ENCODE measurements at places on chromosomes 11 and 22. TPM values are rescaled to one million over a fixed set of nuclear protein-coding genes. Genes with fewer than 3 reads are reported as not detected.

GRCh38 chr11:58513747-58514367 is 6.0 kb upstream of the OR5B21 start:
- peak; percentile 39 for DNase-seq

GRCh38 chr11:80103142-80103859 is 662.5 kb upstream of the TENM4 start:
- no peak for DNase-seq

GRCh38 chr22:47204002-47204979 is 441.8 kb downstream of the TBC1D22A start:
- DNase-seq, result peak; percentile 56

FGF3 gene
- polyA plus RNA-seq, result not detected

LGALS12 gene
- 0.54 TPM for polyA plus RNA-seq

GRCh38 chr11:32100495-32100894 is 9.6 kb downstream of the RCN1 start:
- DNase-seq, result peak; percentile 41

HBG2 gene
- 5,564 TPM for polyA plus RNA-seq

AQP11 gene
- polyA plus RNA-seq, result 1.5 TPM

GRCh38 chr11:6096417-6096816 is 11.1 kb upstream of the OR56B4 start:
- DNase-seq, result peak; percentile 5

- DNase-seq, result no peak
Measured at GRCh38 chr11:117417856-117418255, 90.2 kb downstream of the CEP164 start.

DNA sequence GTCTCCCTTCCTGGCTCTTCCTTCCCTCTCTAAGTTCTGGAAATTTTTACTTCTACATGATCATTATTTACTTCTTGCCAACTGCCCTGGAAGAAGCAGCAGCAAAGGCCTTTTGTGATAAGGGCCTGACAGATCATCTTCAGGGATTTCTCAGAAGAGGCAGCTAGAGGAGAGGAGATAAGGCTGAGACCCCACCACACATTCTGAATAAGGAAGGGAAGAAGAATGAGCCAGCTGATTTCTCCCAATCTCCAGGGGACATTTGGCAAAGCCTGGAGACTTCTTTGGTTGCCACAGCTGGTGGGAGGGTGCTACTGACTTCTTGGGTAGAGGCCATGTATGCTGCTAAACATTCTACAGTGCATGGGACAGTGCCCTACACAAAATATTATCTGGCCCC is 122.4 kb upstream of the OR9Q1 start:
- no peak for DNase-seq

GRCh38 chr11:96017856-96018255 is 93.9 kb upstream of the MTMR2 start:
- DNase-seq, result no peak

DNA sequence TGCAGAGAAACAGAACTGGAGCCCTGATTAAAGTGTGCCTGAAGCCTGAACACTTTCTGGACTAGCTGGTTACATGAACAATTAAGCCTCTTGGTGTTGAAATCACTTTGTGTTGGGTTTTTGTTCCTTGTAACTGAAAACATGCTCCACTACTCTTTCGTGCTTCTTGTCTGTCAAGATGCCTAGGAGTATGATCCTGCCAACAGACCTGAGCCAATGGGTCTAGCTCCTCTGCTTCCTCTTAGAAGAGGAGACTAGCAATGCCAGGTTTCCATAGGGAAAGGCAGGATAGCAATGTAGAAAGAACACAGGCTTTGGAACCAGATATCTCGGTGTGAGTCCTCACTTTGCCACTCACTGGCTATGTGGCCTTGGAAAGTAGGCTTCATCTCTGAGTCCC is 40.3 kb downstream of the IRAG1 start:
- DNase-seq, result no peak

DNA sequence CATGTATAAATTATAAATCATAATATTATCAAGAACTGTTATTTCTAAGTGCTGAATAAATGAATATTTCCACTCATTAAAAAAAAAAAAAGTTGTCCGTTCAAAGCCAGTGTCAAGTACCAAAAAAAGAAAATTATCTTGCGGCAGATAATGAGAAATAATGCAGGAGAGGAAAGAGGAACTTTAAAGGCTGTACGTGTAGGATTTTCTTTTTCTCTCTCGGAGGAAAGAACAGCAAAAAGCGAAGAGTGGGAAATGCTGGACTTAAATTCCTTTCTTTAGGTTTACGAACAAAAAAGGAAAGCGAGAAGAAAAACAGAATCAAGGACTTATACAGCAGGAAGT is 999 bp upstream of the CCDC83 start:
- no peak for DNase-seq

RIMBP3B gene
- not detected for polyA plus RNA-seq

GRCh38 chr11:45926001-45926401 is 3.5 kb downstream of the LARGE2 start:
- DNase-seq, result no peak

DNA sequence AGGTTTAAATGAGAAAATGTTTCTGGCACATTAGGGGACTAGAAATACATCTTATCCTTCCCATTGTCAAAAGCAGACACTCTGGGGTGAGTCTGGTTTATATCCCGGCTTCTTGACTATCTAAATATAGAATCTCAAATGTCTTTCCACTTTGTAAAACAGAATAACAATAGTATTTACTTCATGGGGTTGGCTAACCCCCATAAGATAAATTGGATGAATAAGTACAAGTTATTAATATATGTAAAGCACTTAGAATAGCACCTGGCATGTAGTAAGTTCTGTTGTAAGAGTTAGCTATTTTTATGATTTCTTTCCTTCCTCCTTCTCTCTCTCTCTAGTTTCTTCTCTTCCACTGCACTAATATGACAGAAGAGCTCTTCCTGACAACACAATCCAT is 499.1 kb downstream of the INSC start:
- DNase-seq, result no peak

GRCh38 chr11:68927280-68928135 is 23.8 kb downstream of the IGHMBP2 start:
- no peak for DNase-seq

PKNOX2 gene
- 26.1 TPM for polyA plus RNA-seq

- no peak for DNase-seq
Measured at GRCh38 chr22:20436768-20437612, 635 bp downstream of the SCARF2 start.

GRCh38 chr22:19821523-19822300 is 33.0 kb downstream of the GNB1L start:
- DNase-seq, result no peak

DNA sequence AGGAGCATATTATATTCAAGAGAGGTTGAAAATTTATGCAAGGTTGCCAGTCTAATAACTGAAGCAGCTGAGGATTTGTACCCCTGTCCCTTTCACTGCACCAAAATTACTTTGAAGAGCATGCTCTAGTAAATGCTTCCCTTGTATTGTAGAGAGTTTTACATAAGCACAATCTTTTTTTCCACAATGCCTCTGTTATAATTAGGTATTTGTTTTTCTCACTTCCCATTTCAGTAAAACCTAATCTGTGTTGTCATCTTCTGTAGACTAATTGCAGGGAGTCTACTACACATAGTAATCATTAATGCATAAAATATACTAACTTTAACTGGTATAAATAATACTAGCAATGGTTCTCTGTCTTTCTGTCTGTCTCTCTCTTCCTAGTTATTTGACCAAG is 718.4 kb upstream of the ANO5 start:
- DNase-seq, result no peak

GRCh38 chr11:133929401-133930052 is 27.2 kb downstream of the IGSF9B start:
- DNase-seq, result no peak

OR5AS1 gene
- 0.03 TPM for polyA plus RNA-seq

GRCh38 chr11:34259087-34259486 is 98.7 kb downstream of the ABTB2 start:
- no peak for DNase-seq

OR2AG2 gene
- polyA plus RNA-seq, result not detected

CD6 gene
- polyA plus RNA-seq, result 0.67 TPM

- no peak for DNase-seq
Measured at GRCh38 chr11:58919561-58919960, 19.7 kb upstream of the GLYATL1 start.

GRCh38 chr11:2771758-2772466 is 72.1 kb upstream of the KCNQ1OT1 start:
- no peak for DNase-seq

GRCh38 chr11:72227316-72228228 is 3.0 kb downstream of the INPPL1 start:
- peak; percentile 38 for DNase-seq

GRCh38 chr11:31995525-31996094 is 95.3 kb upstream of the RCN1 start:
- no peak for DNase-seq

GRCh38 chr22:20653795-20654342 is 120.0 kb upstream of the SERPIND1 start:
- no peak for DNase-seq

DNA sequence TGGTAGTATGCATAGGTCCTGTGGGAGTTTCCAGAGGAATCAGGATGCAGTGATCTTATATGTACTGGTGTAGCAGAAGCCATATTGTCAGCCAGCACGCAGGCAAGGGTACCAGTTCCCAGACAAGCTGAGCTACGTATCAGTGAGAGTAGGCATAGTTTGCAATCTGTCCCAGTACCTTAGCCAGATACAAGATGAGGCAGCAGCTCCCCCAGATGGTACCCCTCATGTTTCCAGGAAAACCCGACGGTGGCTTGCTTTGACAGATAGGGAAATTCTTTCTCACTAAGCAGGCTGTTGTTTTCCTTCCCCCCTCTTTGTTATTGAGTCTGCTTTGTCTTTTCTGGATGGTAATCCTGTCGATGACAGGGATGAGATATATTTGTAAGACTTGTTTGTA is 109.7 kb upstream of the RRM1 start:
- DNase-seq, result no peak

DNA sequence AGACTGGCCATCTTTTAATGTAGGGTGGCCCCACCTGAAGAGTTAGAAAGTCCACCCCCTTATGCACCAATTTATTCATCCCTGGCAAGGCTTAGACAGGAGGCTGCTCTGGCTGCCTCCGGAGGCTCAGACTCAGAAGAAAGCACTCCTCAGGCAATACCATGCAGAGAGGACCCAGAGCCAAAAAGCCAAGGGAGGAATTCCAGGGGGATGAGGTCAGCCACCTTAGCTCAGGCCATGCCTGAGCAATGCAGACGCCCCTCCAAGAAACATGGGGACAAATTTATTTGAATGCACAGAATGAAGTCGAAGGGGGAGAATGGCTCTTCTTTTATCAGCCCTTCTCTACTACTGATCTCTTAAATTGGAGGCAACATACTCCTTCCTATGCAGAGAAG is 39.7 kb upstream of the GLYAT start:
- DNase-seq, result no peak

DNA sequence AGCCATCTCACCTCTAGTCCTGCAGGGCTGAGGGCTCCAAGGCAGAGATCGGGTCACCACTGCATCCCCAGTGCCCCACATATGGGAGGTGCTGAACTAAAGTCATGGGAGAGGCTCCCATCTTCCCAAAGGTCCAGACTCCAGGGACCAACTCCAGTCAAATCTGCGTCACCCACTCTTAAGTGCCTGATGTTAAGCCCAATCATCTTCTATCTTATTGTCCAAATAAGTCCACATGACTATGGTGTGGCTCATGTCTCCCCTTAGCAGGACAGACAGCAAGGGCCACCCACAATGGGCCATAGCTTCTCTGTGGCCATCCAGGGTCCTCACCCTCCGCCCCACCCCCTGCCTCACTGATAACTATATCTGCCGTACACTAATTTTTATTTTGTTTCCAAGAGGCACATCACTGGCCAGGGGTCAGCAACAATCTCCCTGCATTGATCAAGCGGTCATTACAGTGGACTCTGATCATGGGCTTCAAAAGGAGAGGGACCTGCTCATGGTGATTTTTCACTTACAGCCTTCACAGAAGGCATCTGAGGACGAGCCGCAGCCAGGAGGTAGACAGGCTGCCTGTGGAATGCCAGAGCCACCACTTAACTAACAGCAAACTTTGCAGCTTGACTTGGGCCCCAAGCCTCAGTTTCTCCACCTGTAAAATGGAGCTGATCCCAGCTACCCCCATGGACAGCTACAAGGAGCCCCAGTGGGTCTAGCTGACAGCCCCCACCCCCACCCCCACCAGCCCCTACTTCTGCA is 23.3 kb downstream of the MYH9 start:
- no peak for DNase-seq

- no peak for DNase-seq
Measured at GRCh38 chr11:133049244-133050019, 482.9 kb downstream of the OPCML start.
